Anterior cingulate cortex (tissue), 58 donors: ENCODE measurements at places on chromosomes 1 and 21.
A peak's percentile ranks its signal among the peaks of the same experiment; 100 is the strongest.

- no peak for DNase-seq
These were observed 27.8 kb downstream of the COL18A1 start for GRCh38 chr21:45432575-45433255.

GRCh38 chr1:29460041-29460610, 223.8 kb downstream of the PTPRU start:
- no peak for DNase-seq

GRCh38 chr1:173467426-173467825, 9.7 kb upstream of the PRDX6 start:
- DNase-seq: no peak

GRCh38 chr21:40792691-40793456, 54.1 kb downstream of the DSCAM start:
- DNase-seq: no peak

DNA sequence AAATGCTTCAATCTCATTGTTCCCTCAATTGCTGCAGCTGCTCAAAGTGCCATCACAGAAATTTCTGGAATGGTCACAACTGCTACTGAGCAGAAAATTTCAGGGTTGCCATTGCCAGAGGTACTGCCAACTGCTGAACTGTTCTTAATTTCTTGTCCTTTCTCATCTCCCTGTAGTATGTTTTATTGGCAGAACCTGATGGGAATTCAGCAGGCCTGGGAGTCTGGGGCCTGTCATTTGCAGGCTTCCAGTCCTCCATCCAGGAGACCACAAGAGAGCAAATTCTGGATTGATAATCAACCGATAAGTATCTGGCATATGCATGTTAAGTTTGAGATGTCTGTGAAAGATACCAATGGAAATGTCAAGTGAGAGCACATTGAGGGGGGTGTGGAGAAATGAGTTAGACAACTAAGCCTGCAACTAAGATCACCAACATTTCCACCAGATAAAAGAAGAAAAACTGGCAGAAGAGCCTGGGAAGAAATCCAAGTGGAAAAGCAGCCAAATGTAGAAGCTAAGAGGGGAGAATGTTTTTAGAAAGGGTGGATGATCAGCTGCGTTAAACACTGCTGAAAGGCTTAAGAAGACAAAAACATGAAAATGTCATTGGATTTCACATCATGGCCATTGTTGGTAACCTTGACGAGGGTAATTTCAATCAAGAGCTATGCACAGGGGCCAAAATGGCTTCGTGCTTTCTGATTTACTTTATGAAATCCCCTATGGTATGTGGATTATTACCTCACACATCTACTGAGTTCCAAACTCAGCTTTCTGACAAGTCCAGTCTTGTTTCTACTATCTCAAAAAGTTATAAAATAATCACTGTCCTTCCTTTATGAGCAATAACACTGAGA, 648.1 kb downstream of the PLPP3 start:
- no peak for DNase-seq

- DNase-seq: peak; percentile 32
These were observed at the start of gene COL11A1 for GRCh38 chr1:103108376-103109150. Gene COL11A1 (minus strand): TSS chr1:103108522. CDS start chr1:103108178, 344 bp downstream.

DNA sequence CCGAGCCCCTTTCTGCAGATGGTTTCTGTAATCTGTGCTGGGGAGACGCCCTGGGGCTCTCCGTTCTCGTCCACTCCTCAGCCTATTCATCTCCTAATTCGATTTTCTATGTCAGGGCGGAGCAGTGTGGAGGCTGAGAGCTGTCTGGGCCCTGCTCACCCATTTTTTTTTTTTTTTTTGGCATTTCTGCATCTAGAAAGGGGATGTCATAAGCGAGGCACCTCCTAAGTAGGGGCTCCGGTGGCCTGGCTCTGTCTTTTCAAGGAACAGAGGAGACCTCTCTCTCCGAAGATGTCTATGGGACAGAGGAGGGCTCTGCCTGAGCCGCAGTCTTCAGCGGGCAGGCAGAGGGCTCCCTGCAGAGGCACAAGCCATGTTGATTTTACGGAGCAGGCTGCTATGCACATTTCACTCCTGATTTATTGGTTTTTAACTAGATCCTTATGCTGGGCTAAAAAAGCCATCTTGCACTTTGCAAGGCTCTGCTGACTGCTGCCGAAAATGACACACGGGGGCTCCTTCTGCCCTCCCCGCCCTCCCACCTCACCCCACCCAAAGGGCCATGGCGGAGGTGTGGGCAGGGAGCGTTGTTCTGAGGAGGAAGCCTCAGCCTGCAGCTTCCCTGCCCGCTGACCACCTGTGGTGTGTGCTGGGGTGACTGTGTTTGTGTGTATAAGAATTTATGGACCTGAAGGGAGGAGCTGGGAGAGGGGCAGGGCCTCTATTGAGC, 71.0 kb downstream of the FOXD2 start:
- no peak for DNase-seq
